GM12892 (cell line): ENCODE measurements at places on chromosomes 3 and 15.

- DNase-seq = no peak
These were observed 299.9 kb downstream of the TBC1D5 start for GRCh38 chr3:17442332-17443049.

GRCh38 chr3:70684701-70685100, 372.3 kb upstream of the MDFIC2 start:
- DNase-seq = no peak

GRCh38 chr15:74405823-74406222, 27.9 kb downstream of the SEMA7A start:
- DNase-seq = no peak

GRCh38 chr3:176395240-176395639, 802.0 kb downstream of the TBL1XR1 start:
- DNase-seq = no peak

DNA sequence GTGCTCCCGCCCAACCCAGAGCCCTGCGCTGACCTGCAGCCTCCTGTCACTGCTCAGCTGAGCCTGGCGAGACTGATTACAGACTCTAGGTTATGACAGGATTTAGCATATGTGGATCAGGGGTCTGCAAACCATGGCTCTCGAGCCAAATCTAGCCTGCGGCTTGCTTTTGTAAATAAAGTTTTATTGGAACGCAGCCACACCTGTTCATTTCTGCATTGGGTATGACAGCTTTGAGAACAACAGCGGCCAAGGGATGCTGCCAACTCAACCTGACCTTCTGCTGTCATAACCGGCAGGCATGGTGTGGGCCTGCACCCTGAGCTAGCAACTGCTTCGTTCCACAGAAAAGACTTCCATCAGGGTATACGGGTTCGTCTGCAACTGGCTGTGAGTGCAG, 50.5 kb upstream of the IQSEC1 start:
- DNase-seq = no peak

DNA sequence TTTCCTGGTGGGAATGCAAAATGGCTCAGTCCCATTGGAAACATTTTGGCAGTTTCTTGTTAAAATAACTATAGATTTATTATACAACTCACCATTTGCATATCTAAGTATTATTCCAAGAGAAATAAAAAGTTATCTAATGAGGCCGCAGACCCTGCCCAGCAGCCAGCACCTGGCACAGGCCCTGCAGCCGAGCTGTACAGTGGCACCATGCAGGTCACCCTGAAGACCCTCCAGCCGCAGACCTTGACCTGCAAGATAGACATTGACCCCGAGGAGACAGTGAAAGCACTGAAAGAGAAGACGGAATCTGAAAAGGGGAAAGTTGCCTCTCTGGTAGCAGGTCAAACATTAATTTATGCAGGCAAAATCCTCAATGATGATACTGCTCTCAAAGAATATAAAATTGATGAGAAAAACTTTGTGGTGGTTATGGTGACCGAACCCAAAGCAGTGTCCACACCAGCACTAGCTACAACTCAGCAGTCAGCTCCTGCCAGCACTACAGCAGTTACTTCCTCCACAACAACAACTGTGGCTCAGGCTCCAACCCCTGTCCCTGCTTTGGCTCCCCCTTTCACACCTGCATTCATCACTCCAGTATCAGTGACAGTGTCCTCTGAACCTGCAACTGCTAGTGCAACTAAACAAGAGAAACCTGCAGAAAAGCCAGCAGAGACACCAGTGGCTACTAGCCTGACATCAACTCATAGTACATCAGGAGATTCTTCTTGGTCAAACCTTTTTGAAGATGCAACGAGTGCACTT, 113.5 kb upstream of the SATB1 start:
- DNase-seq = no peak

- DNase-seq = no peak
These were observed 10.7 kb upstream of the TRAK1 start for GRCh38 chr3:42080453-42080872.

GRCh38 chr15:69787791-69788190, 309.9 kb downstream of the TLE3 start:
- no peak for DNase-seq

GRCh38 chr3:12125772-12126171, 32.9 kb downstream of the TIMP4 start:
- no peak for DNase-seq

DNA sequence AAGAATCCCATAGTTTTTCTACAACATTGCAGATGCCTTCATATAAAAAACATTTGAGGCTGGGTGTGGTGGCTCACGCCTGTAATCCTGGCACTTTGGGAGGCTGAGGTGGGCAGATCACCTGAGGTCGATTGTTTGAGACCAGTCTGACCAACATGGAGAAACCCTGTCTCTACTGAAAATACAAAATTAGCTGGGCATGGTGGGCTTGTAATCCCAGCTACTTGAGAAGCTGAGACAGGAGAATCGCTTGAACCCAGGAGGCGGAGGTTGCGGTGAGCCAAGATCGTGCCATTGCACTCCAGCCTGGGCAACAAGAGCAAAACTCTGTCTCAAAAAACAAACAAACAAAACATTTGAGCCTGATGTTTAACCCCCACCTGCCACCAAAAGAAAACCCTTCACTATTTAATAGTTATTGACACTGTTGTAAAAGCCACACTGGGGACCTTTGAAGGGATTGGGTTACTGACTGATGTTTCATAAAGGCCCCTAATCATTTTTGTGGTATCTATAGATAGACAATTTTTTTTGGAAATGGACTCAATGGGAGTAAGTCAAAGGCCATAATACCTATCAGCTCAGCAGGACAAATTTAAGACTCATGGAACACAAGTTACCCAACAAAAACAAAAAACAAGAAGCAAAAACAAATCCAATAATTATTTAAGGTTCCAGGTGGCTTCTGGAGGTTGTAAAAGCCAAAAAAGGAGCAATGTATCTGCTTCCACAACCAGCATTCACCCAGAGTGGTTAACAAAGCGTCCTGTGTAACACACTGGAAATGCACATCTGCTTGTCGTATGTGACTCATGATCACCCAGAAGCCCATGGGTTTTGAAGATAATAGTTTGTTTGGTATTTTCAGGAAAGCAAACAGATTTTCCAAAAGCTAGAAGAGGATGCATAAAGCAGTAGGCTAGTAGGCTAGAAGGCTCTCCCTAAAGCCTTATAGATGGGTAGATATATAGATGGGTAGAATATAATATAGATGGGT, 41.2 kb downstream of the CDCP1 start:
- DNase-seq = no peak

- DNase-seq = no peak
These were observed 7.5 kb downstream of the GYG1 start for GRCh38 chr3:148998715-148999423.

DNA sequence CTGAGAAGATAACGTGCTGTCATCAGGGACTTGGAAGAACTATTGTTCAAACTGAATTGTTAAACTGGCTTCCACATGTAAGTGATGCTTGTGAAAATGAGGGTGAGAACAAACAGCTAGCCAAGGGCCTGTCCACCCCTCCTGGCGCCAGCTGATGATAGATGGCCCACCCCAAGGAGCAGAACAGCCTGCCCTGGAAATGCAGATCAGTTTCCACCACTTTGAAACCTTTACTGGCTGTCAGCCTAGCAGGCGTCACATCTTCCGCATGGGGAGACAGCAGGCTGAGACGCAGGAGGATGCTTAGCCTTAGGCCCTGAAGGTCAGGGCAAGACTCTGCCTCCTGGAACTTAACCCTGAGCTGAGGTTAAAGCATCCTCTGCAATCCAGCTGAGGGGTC, 6.4 kb upstream of the SLC51B start:
- DNase-seq = no peak

DNA sequence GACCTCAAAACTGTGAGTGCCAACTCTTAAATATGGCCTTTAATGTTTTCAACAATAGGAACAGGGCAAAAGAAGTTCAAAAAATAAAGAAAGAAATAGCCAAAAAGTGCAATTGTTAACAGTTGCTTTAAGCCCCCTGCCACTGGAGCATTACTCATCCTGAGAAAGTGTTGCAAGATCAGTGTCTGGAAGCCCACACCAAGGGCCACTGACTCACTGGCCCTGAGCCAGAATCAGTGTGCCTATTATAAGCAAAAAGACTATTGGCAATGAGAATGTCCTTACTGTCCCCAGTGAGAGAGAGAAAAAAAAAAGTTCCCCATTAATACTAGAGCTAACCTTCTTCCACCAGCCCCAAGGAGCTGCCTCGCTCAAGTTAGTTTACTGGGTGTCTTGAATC, 480.1 kb upstream of the ZNF385D start:
- no peak for DNase-seq

- DNase-seq = no peak
These were observed 171.8 kb upstream of the DPH6 start for GRCh38 chr15:35717721-35718120.

GRCh38 chr3:145355206-145355605, 805.8 kb downstream of the PLOD2 start:
- DNase-seq = no peak

DNA sequence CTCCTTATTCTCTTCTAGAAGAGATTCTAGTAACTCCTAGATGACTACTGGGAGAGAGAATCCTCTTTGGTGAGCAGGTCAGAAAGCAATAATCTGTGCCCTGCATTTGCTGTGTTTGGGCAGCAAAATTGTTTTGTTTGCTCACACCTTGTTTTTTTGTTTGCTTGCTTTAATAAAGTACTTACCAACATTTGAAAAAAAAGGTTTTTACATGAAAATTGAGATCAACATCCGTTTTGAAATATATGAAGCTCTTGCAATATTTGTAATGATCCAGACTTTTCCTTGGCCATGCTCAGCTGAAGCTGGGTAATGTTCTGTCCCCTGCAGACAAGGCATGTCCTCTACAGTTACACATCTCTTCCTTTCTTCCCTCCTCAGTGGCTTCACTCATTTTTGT, 62.2 kb downstream of the DIPK2A start:
- DNase-seq = no peak

GRCh38 chr15:71220828-71221227, 105.6 kb downstream of the THSD4 start:
- no peak for DNase-seq

- no peak for DNase-seq
These were observed 56.6 kb upstream of the ZPLD1 start for GRCh38 chr3:102378216-102378615.

GRCh38 chr15:100114100-100114499, 227.7 kb downstream of the ADAMTS17 start:
- no peak for DNase-seq

DNA sequence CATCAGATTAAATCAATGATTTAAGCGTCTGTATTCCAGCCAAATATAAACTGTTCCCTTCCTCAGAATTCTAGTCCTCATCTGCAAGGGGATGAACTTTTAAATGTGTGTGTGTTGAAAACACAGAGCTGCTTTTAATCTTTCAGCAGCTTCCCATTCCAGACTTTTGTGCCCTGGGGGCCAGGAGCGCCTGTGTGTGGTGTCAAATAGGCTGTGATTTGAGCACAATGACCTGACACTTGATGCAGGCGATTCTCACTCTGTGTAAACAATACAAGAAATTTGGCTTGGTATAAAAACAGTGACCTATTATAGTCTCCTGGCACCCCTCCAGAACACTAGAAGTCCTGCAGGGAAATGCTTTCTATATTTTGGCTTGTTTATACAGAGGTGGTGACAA, 274.6 kb upstream of the ROPN1 start:
- DNase-seq = no peak

DNA sequence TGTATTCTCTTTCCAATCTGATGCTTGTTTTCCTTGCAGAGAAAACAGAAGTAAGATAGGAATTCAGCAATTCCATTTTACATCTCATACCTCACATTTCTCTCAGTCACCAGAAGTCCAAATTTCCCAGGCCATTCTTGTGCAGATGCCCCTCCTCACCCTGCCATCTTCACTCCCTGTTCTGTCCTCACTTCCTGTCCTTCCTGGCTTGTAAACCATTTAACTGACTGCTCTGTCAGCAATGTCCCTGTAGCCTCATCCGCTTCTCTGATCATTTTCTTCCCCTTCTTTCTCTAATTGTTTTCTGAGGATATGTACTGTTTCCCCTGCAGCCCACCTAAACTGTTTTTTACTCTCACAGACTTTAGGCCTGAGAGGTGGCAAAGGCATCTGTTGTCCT, 40.3 kb downstream of the BLM start:
- no peak for DNase-seq

DNA sequence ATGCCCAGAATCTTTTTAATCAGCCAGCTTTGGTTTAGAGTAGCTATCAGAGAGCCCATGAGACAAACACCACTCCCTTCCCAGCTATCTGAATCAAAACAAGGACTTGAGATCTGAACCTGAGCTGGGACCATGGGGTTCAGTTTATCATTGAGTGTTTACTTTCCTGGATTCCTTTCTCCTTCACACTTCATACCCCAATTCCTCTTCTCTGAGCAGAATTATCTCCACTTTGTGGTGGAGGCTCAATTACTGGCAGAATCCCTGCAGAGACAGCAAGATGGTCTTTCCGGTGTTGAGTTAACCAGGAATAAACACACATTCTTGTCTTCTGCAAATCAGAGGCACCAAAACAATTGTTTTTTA, 102.4 kb downstream of the RPL22L1 start:
- no peak for DNase-seq

DNA sequence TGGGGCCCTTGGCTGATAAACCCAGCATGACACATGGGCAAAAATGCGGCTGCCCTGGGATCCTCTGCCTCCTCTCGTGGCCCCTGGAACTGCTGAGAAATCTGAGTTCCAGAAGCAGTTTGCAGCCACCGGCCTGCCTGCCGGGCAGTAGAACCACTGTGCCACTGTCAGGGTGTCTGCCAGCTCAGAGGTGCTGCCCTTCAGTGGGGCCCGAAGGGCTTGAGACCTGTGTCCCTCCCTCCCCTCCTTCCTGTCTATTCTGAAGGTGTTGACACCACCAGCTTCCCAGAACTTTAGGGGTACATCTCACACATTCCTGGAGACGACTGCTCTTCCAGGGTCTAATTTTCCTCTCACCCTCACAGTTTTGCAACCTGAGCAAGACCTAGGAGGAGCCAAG, 88.2 kb upstream of the POMGNT2 start:
- no peak for DNase-seq

GRCh38 chr3:108301695-108302404, 5.5 kb downstream of the HHLA2 start:
- DNase-seq = no peak

DNA sequence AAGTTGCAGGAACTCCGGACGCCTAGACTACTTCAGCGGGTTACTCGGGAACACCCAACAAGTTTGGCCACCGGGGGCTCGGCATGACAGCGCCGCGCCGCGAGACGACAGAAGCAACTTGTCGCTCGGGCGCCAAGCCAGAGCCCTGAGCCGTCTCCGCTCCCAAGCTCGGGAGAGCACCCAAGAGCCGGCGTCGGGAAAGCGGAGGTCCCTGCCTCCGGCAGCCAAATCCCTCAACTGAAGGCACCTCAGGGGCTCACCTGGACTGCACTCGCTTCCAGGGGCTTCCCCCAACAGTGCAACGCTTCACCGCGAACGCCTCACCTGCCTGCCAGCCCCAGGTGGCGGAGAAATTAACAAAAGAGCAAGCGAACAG, 640 bp downstream of the MB21D2 start:
- DNase-seq = peak; percentile 38

DNA sequence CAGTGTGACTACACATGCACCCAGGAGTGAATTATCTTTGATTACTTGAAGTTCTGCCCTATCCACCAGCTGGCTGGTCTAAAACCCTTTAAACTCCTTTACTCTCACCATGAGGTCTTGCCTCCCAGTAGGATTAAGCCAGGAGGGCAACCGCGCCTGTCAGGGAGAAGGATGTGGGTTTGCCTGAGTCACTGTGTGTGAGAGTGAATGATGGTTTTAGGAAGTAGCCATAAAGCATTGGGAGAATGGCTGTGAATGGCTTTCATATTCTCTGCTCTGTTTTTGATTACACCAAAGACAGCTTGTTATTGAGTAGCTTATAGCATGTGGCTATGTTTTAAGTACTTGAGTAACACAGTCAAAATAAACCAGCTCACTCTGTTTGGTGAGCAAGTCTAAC, 637.7 kb upstream of the TBL1XR1 start:
- no peak for DNase-seq
